HS-27A (cell line): ENCODE measurements at places on chromosomes 4 and X.

DNA sequence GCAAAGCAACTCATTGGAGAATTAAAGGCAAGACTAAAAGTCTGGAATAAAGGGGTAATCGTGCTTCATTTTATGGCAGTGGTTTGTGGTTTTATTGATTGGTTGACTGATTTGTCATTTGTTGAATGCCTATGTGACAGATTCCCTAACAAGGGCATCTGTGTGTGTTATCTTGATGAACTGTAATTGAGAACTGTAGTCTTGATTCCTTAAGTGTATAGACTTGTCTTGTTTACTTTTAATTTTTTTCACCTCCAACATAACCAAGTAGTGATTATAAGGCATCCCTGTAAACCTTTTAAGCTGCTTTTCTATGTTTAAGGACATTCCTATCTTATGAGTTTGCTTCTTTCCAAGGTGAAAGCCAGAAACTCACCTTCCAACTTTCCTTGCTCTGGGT, 216.0 kb upstream of the TAPT1 start:
- DNase-seq: no peak

DNA sequence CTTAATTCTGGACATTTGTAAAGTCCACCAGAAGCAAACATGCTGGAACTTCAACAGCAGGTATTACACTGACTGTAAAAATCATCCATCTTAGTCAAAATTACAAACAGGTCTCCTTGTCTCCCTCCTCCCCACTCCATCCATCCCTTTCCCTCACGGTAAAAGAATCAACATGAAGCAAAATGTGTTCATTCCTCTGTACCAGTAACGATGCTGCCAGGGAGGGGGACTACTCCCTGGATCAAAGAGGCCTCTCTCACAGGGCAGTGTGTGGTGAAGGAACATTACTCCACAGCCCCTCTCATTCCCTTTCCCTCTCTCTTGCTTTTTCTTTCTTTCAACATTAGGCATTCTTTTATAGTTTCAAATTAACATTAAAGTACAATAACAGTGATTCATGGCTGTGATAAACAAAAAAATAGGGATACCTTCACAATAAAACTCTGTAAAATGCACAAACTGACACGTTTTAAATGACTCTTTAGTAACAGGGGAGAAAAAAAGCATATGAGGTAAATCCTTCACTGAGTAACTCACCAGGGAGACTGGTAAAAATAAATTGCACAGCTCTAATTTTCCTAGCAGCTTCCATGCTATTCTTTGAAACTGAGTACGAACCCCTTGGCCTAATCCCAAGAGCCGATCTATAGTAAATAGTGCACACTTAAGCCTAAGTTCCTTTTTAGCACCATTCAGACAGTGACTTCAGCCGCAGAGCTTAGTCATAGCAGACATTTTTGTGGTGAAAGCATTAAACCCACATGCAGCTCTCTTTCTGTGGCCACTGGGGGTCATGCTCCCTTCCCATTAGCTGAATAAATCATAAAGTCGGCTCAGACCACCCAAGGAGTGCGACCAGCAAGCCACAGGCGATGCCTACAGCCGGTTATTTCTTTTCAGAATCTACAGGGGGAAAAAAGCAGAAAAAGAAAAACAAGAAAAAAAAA, 215.6 kb upstream of the GYPA start:
- DNase-seq: peak; percentile 99

DNA sequence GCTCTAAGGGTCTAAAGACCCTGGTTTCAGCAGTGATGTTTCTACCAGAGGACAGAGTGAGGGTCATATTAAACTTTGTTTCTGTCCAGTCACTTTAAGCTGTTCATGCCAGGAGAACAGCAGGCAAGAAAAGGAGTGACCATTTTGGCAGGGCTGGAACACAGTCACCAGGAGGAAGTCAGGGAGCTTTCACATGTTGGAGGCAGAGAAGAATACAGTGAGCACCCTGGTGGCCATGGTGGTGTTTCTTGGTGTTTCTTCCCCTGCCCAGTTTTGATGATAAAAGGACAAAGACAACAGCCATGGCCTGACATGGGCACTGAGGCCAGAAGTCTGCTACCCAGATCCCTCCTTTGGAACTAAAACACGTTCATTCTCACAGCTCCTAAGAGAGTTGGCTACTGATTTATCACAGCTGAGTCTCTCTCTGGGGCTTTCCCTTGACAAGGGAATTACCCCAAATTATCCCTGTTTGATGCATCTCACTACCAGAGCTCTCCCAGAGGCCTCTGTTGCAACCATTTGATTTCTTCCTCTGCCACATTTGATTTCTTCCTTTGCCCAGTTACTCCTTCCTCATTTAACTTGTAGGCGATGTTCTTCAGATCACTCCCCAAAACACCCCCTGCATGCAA, 106.4 kb upstream of the NWD2 start:
- DNase-seq: no peak

- DNase-seq: no peak
Measured at GRCh38 chr4:123297836-123298235, 98.8 kb upstream of the SPRY1 start.

DNA sequence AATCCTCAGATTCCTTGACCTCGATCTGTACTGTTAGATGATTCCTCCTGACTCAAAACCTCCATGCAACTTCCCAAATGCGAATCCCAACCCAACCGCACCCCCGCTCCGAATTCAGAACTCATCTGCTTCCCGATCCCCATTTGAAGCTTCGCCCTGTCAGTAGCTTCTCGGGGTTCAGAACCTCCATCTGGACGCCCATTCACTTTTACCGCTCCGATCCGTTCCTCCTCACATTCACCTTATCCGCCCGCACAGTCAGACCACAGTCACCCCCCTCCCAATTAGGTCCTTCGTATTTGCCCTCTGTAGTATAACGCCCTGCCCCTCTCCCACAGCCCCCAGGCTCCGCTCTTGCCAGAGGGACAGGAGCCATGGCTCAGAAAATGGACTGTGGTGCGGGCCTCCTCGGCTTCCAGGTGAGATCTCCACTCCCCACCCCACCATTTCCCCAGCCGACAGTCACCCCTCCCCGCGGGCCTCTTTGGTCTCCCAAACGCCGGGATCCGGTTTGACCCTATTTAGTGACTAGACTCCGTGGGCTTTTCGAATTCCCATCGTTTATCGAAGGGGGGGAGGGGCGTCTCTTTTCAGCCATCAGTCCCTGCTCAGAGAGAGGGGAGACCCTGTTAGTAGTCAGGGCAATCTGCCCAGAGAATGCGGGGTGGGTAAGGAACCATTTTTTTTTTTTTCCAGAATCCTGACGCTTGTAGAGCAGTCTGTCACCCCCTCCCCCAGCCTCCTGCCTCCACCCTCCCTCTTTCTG, 691 bp downstream of the MAGED1 start:
- DNase-seq: no peak

DNA sequence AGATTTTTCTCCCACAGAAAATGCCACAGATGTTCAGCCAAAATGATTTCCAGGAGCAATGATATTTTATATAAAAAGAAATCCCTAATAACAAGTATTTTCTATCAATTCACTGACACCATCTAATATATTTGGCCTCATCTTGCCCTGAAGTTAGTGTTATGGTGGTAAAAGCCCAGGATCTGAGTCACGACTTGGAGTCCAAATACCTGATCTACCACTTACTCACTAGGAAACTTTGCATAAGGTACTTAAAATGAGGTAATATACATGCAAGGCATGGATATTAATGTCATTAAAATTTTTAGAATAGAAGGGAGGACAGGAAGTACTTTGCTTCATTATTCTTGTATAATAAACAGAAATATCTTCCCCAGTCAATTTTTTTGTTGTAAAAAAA, 16.3 kb downstream of the PPP3CA start:
- no peak for DNase-seq

DNA sequence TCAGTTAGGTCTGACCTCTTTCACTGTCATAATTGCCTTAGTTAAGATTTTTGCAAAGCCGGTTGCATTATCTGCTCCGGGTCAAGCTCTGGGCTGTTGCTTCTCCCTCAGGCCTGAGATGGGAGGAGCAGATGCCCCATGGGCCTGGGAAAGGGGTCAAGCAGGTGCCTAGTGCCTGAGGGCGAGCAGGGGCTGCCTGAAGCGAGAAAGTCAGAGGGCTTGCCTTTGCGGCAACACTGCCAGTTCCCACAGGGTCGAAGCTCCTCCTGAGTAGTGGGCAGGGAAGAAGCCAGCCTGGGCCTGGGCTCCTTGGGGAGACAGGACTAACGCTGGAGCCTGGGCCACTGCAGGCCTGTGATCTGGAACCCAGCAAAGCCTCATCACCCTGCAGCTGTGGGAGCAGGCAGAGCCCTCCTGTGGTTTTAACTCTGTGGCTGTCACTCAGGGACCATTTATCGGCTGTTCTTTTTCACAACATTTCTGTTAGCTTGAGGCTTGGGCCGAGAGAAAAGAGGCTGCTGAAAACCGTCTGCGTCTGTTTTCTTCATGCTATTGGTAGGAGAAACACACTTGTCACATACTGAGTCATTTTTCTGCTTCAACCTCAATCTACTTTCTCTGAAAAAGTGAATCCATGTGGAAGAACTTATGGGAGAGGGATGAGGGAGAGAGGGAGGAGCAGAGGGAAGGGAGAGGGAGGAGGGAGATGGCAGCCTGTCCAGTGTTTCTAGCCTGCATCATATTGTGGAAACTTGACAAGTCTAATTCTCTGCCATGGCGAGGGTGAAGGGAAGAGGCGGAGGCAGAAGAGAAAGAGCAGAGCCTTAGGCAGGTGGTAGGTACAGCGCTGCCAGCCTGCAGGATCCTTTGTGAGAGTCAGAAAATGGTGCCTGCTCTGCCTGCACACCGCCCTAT, 68.4 kb downstream of the RHOH start:
- DNase-seq: no peak

- DNase-seq: no peak
Measured at GRCh38 chr4:165612936-165613335, 234.1 kb downstream of the CPE start.

DNA sequence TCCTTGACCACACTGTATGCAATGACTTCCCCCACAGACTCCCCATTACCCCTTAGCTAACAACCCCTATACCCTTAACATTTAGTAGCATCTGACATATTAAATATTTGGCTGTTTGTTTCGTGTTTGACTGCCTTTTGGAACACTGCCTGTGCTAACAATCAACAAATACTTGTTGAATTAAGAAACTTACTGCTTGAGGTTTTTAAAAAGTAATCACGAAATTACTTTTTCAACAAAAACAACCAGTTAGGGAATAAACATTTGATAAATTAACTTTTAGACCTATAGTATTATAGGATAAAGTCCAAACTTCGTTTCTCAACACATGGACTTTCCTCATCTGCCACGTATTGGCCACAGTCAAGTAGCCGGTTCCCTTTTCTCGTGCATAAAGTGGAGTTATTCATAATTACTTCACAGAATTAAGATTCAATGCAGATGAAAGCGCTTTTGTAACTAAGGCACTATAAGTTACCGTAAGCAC, 555 bp upstream of the ELMOD2 start:
- DNase-seq: no peak

DNA sequence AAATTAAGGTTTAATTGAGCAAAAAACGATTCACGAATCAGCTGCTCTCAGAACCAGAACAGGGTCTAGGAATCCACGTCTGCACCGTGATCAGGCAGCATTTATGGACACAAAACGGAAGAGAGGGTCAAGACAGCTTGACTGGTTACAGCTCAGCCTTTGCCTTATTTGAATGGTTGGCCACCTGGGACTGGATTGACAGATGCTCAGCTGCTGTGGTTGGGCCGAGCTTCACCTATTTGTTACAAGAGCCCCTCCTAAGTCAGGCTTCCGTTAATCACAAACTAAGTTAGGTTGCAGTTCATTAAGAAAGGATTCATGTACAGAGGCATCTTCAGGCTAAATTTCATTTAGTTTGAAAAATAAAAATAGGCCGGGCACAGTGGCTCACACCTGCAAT, 50.6 kb upstream of the MAN2B2 start:
- no peak for DNase-seq

DNA sequence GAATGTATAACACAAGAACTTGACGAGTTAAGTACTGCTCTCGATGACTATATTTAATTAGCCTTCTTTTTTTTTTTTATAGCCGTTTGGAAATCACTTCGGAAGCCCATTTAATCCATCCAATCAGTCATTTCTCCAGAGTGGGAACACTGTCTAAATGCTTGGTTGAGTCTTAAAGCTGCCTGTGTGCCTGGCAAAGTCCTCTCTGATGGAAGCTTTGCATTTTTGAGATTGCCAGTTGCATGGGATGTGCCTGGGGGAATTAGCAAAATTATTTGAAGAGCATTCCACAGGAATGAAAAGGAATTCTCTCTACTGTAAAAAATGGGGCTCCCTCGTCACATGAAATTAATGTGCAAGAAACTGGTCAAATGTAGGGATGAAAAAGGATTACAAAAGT, 398.8 kb upstream of the RPS6KA3 start:
- no peak for DNase-seq

DNA sequence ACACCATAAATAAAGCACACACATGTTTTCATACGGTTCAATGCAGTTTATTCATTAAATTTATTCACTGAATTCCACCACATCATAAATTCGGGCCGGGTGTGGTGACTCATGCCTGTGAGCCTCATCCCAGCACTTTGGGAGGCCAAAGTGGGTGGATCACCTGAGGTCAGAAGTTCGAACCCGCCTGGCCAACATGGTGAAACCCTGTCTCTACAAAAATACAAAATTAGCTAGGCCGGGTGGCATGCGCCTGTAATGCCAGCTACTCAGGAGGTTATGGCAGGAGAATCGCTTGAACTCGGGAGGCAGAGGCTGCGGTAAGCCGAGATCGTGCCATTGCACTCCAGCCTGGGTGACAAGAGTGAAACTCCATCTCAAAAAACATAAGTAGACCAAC, 131.6 kb downstream of the PDS5A start:
- DNase-seq: no peak

DNA sequence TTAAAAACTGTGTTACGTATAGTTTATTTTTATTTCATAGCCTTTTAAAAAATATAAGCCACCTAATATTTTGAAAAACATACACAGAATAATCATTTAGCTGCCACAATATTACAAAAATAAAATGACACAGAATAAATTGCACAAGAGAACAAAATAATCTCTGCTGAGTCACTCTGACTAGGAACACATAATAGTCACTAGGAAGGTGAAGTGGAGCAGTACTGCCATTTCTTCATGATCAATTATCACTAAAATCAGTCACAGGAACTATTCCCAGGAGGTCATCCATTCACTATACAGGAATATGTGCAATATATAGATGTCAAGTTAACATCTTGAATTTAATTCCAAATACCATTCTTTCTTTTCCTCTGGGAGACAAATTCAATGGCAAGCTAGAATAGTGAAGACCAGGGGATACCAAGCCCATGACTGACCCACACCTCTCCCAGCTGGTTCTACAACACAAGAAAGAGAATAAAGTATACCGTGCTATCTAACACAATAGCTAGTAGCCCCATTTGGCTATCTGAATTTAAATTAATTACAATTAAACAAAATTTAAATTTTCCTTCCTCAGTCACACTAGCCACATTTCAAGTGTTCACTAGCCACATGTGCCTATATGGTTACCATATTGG, 5.9 kb downstream of the SMIM43 start:
- DNase-seq: no peak
